ENCODE measurements at places on chromosomes 1 and 21.

GRCh38 chr1:30368651-30369240, 354.6 kb downstream of the MATN1 start:
- peaks cover 3% of the 10 kb centered on the region for H3K27me3 ChIP-seq
- 0 out of 2 replicates have a peak, but pooled peaks cover 3% of the 10 kb centered on the region for H3K4me1 ChIP-seq
- H3K36me3 ChIP-seq: no peaks in the 10 kb centered on the region
- no peak overlapping the region for H3K4me3 ChIP-seq

GRCh38 chr1:219988387-219988786, 57.9 kb downstream of the EPRS1 start:
- H3K36me3 ChIP-seq: peaks cover 22% of the 10 kb centered on the region
- no peak overlapping the region for H3K27ac ChIP-seq
- H3K4me1 ChIP-seq: no peaks in the 10 kb centered on the region
- H3K27me3 ChIP-seq: no peaks in the 10 kb centered on the region
- H3K4me3 ChIP-seq: no peak overlapping the region

- no peaks in the 10 kb centered on the region for H3K27me3 ChIP-seq
- peaks cover 14% of the 10 kb centered on the region for H3K4me1 ChIP-seq
- no peaks in the 10 kb centered on the region for H3K36me3 ChIP-seq
- no peak for DNase-seq
- no peak overlapping the region for H3K27ac ChIP-seq
- H3K4me3 ChIP-seq: no peak overlapping the region
These were observed 27.4 kb downstream of the PRKACB start for GRCh38 chr1:84171481-84171880.

- H3K27ac ChIP-seq: no peak overlapping the region
- H3K4me3 ChIP-seq: no peak overlapping the region
- no peaks in the 10 kb centered on the region for H3K36me3 ChIP-seq
These were observed 8.1 kb upstream of the NTNG1 start for GRCh38 chr1:107132780-107133179.

GRCh38 chr1:93001893-93002292, 40.6 kb upstream of the DIPK1A start:
- no peaks in the 10 kb centered on the region for H3K27me3 ChIP-seq
- H3K4me3 ChIP-seq: no peak overlapping the region
- DNase-seq: no peak
